ENCODE measurements at places on chromosomes 12 and 14.

DNA sequence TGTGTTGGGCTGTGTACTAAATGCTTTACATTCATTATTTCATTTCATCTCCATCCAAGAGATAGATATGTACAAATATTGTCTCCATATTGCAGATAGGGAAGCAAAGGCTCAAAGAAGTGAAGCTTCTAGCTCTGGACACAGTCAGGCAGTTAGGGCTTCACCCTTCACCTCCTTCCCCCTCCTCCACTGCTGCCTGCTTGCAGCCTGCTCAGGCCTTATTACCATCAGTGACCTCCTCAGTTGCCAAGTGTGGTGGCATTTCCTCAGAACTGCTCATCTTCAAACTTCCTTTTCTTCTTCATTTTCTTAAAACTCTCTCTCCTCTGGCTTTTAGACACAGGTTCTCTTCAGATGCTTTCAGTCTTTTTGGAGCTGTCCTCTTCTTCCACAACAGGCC, 4.7 kb upstream of the GPATCH2L start:
- DNase-seq = no peak

DNA sequence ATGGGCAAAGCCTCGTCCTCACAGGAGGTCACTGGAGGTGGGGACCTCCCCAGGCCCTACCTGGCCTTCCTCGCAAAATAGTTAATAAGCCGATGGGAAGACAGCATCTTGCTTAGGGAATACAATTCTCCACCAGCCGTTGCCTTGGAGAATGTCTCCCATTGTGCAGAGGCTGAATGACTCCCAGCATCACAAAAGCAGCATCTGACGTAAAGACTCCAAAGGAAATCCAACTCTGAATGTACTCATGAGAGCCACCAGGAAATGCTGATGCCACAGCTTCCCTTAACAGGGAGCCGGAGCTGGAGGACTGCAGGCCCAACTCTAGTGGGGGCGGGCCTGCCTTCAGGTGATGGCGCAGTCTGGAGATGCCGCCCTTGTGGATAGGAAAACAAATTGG, 15.5 kb downstream of the CCDC63 start:
- no peak for DNase-seq

DNA sequence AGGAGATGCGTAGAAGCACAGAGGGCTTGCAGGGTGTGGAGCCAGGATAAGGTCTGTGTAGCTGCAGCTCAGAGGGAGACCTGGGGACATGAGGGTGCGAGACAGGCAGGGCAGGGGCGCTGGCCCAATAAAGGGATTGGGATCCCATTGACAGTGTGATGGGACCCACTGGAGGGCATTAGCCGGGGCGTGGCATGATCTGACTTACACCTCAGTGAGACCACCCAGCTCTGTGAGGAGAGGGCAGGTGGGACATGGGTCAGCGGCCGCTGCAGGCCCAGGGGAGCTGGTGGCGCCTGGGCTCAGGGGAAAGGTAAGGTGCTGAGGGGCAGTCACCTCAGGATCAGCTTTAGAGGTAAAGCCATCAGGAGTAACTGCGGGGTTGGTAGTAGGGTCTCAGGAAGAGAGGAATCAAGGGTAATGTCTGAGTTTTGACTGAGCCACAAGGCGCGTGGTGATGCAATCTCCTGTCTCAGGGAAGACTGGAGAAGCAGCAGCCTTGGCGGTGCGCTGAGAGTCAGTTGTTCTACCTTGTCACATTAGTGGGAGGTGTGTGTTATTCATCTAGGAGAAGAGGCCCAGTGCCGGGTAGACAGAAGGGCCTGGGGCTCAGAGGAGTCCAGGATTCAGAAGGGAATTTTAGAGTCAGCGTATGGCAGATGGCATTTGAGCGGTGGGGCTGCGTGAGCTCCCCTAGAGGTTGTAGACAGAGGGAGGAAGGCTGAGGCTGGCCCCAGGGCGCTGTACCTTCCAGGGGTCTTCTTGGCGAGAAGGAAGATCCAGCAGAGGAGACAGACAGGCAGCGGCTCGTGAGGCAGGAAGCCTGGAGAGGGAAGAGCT, 30.8 kb upstream of the BDKRB2 start:
- DNase-seq = no peak

DNA sequence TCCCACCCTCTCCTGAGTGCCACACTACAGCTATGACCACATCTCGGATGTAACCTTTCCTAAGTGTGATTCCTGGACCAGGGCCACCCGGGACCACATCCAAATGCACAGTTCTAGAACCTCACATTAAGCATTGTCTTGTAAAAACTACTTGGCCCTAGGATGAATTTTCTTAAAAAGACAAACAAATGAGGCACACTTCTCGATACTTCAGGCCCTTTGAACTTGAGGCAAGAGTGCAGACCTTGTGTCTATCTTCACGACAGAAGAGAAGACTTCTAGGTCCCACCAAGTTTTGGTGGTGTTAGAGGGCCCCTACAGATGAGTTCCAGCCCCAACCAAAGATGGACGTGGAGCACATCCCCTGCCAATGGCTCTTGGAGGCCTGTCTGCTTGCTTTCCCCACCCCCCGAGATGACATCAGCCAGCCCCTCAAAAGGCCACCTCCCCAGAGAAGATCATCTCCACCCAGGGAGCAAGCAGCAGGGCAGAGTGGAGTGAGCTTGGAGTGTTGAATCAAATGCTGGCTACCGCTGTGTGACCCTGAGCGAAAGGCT, 9.3 kb downstream of the ISCU start:
- DNase-seq = no peak

DNA sequence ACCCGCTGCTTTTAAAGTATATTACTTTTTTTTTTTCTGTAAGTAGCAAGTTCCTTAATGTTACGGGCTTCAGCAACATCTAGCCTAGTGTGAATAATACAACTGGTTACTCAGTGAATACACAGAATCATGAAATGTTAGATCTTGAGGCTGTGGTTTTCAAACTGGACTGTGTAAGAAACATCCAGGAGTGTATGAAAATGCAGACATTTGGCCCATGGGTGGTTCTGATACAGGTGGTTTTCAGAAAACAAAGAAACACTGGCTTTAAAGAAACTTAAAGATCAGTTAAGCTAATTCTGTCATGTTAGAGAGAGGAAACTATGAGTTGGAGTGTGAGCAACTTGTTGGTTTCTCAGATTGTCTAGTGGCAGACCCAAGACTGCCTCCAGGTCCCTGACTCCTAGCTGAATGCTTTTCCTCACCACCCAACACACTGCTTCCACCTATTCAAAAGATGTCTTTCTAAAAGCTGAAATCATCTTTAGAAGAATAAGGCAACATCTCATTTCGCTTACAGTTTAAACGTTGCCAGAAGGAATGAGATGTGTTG, 36.1 kb downstream of the TBC1D30 start:
- DNase-seq = no peak

- peak; percentile 30 for DNase-seq
These were observed 27.5 kb downstream of the TCHP start for GRCh38 chr12:109927622-109928021.

DNA sequence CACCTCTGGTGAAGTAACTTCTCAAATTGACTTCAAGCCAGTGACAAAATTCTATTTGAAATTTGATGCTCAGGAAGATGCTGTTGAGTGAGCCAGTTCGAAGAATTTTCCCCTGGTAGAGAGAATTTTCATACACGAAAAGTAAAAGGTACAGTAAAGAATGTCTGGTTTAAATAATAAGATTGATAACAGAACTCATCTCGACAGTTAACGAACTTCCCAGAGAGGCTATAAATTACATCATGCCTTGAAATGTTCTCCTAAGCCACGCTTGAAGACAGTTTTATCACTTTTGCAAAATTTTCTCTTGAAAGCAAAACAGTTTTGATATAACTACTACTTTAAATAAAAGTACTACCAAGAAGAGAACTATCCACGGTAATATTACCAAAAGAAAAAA, 14.4 kb upstream of the OR11G2 start:
- DNase-seq = no peak

GRCh38 chr12:116880817-116881324, 370 bp downstream of the HRK start:
- peak; percentile 68 for DNase-seq

GRCh38 chr14:32367516-32367915, 38.4 kb downstream of the AKAP6 start:
- DNase-seq = no peak

DNA sequence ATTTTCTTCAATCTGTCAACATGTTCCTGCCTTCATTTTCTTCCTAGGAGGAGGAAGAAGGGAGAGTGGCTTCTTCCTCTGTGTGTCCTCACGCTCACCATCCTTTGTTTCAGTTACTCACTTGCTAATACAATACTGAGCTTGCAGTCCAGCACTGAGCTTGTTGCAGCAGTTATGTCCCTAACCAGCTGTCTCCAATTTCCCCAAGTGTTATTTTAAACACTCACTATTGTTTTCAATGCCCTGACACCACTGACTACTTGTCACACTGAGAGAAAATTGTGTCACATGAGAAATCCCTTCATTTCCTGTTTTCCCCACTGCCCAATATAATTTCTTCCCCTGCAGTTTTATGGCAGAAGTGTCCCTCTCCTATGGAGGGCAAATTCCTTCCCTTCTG, 53.4 kb downstream of the HSD17B6 start:
- no peak for DNase-seq

DNA sequence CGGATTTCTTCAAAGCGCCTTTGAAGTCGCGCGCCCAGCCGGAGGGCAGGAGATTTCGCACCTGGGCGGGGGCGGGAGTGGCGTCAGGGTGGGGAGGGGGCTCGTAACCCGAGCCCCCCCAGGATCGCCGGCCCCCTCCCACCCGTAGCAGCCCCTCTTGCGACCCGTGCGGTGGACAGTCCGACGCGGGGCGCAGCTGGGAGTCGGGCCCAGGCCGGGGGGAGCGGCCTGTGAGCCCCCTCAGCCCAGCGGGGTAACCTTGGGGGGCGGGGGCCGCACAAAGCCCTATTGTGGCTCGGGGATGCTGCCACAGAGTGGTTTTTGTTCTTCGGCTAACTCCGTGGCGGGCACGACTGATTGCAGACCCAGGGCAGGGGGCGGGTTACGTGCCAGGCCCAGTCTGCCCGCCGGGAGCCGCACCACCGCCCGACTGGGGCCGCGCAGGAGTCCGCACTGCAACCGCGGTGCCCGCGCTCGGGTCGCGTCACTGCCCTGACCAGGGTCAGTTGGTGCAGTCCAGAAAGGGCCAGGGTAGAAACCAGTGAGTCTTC, 4.2 kb upstream of the AAAS start:
- no peak for DNase-seq

DNA sequence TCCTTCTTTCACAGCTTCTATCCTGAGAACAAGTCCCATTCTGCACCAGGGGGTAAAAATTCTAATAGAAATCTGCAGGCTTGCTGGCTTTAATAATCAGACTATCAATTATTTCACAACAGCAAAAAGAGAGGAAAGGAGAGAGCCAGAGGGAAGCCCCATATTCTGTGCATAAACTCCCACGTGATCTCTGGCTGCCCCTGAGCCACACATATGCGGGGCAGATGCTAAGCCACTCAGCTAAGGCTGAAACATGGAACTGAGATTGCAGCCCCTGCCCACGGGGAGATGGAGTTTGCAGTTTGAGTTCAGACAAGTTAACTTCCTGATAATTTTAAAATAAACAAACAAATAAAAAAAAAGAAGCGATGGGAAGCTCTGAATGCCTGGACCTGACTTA, 254.4 kb upstream of the CCDC196 start:
- no peak for DNase-seq

DNA sequence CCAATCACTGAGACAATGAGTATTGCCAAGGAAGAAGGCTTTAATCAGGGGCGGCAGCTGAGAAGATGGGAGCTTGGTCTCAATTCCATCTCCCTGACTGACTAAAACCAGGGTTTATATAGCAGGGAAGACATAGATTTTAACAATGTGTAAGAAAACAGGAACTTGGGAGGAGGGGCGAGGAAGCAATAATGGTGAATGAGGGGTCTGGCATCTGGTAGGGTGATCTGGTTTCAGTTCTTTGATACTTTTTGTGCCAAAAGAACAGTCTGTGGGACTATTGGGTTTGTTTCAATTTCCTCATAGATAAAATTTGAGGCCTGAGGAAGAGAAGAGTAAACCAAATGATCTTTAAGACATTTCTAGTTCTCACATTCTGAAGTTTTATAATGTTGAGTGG, 49.2 kb downstream of the FUT8 start:
- no peak for DNase-seq

- DNase-seq = no peak
These were observed 728.7 kb upstream of the TMEM132C start for GRCh38 chr12:127538316-127538715.

GRCh38 chr12:124655698-124656516, 88.5 kb upstream of the NCOR2 start:
- peak; percentile 57 for DNase-seq

- peak; percentile 65 for DNase-seq
These were observed 365 bp upstream of the CCDC88C start for GRCh38 chr14:91417983-91418386.

DNA sequence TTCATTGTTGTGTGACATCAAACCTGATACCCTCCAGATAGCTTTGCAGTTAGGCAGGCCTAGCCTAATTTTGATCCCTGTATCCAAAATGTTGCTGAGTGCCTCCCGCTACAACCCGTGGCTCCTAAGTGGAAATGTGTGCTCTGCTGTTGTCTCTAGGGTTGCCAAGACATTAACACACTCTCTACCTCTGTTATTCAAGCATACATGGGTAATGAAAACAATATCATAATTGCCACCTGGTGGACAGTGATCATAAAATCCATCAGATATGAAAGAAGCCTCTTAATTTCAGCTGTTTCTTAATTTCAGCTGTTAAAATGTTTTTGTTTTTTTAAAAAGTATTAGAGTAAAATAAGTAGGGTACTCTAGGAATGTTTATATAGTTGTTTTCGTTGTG, 93.5 kb downstream of the PLEKHA5 start:
- peak; percentile 81 for DNase-seq

- no peak for DNase-seq
These were observed 415.3 kb downstream of the SOX5 start for GRCh38 chr12:23534196-23534595.

GRCh38 chr12:120710031-120710804, at the start of gene UNC119B:
Gene UNC119B (plus strand): TSS chr12:120710458. CDS start chr12:120710475, 17 bp downstream.
- peak; percentile 67 for DNase-seq

DNA sequence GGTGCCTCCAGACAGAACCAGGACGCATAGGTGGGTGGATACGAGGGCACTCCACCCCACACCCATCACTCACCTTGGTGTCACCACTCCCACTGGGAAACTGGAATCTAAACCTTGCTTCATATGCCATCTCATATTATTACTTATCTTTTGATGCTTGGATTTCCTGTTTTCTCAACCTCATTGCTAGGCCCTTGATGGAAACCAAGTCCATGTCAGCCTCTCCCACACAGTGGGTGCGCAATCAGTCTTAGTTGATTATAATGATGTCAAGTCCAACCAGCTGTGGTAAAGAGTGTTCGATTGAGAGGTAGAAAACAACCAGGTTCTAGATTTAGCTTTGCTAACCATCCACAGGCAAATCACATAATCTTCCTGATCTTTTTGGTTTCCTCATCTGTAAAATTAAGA, 584 bp upstream of the DDHD1 start:
- DNase-seq = no peak

DNA sequence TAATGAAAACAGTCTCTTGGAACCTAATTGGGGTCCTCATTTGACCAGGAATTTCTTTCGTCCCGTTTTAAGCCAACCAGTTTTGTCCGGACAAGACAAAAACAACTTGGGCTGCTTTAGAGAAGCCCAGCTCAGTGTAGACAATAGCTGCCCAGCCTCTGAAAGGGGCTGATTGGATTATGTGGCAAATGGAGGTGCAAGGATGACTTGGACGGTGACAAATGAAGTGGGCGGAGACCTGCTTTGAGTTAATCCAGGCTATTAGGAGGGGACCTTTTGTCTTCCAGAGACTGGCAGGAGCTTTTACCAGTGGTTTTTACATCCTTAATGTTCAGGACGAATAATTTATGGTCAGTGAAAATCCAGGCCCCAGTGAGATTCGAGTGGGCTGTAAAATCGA, 4.8 kb downstream of the MEG3 start:
- DNase-seq = no peak

- DNase-seq = no peak
These were observed 222.5 kb downstream of the SLC2A13 start for GRCh38 chr12:39883411-39883810.

- DNase-seq = peak; percentile 85
These were observed 7.6 kb downstream of the ISCA2 start for GRCh38 chr14:74501135-74501614.
